ENCODE measurements at places on chromosomes 3 and 15. TPM values are rescaled to one million over a fixed set of nuclear protein-coding genes. Genes with fewer than 3 reads are reported as not detected.

DNA sequence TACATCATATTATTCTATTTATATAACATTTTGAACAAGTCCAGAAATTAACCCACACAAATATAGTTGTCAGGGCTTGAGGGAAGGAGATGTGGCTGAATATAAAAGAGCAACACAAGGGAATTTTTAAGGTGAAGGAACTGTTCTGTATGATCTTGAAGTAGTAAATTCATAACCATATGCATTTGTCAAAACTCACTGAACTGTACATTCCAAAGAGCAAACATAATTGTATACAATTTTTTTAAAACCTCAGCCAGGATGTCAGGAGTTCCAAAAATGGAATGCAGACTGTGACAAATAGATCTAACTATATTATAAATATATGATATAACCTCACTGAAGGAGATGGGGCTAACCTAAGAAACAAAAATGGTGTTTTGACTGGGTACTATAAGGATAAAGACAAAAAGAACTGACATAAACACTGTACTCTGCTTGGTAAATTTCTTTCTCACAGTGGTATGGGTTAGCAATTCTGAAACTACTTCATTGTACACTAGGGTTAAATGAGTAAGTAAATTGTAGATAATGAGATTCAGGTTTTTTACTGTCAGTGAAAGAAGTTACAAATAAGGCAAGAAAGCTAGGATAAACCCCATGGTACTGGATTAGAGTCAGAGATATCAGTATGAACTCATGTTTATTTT, 14.4 kb downstream of the GOLGB1 start:
- DNase-seq, result no peak
- H3K4me3 ChIP-seq, result no peak overlapping the region
- peaks cover 19% of the 10 kb centered on the region for H3K4me1 ChIP-seq
- no peaks in the 10 kb centered on the region for H3K27me3 ChIP-seq
- no peaks in the 10 kb centered on the region for H3K36me3 ChIP-seq

DNA sequence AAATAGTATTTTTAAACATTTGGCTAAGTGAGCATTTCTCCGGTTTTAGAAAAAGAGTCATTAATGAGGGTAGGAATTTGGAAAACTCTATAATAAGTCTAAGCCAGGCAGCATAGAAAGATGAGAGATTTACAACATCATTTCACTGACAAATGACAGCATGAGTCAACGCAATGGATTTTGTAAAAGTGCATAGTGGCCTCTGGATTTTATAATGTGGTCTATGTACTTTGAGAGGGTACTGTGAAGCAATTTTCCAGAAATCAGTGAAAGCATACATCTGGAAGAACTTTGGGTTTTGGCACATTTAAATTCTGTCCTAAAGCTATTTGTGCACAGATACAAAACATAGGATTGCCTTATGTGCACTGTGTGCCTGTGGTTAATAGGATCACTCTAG, 130.8 kb upstream of the CCNL1 start:
- peak; percentile 78 for DNase-seq
- H3K27ac ChIP-seq, result no peak overlapping the region
- no peaks in the 10 kb centered on the region for H3K27me3 ChIP-seq
- no peaks in the 10 kb centered on the region for H3K36me3 ChIP-seq
- peaks cover 15% of the 10 kb centered on the region for H3K4me1 ChIP-seq
- H3K4me3 ChIP-seq, result no peak overlapping the region

DNA sequence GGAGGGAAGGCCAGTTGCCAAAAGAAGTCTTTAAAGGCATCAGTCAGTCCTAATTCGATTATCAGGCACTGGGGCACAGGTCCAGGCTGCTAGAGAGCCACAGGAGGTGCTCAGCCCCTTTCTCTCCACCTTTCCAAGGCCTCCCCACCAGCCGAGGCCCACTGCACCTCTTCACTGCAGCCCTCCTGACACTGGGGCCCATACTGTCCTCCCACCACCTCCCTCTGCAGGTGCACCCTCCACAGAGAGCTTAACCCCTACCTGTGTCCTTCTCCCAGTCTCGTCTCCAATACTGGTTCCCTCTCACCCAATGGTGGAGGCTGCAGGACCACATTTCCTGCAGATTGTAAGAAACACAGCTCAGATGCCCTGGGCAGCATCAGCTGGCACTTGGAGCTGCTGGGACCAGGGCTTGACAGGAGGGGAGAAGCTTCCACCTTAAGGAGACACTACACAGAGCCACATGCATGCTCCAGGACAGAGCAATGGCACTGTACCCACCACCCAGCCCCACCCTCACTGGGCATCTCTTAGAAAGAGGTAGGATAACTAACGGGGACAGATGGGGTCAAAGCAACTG, 81.6 kb upstream of the PRR20G start:
- no peaks in the 10 kb centered on the region for H3K36me3 ChIP-seq
- H3K27ac ChIP-seq, result no peak overlapping the region
- DNase-seq, result no peak
- no peak overlapping the region for H3K4me3 ChIP-seq

- H3K4me3 ChIP-seq, result no peak overlapping the region
- DNase-seq, result no peak
- H3K36me3 ChIP-seq, result no peaks in the 10 kb centered on the region
- no peak overlapping the region for H3K27ac ChIP-seq
Observed at GRCh38 chr3:195866686-195867511, 41.5 kb downstream of the TNK2 start.

- H3K4me1 ChIP-seq, result no peaks in the 10 kb centered on the region
- no peak for DNase-seq
- H3K27ac ChIP-seq, result no peak overlapping the region
- H3K27me3 ChIP-seq, result no peaks in the 10 kb centered on the region
- H3K4me3 ChIP-seq, result no peak overlapping the region
Observed at GRCh38 chr3:172816281-172816680, 65.8 kb downstream of the ECT2 start.

DNA sequence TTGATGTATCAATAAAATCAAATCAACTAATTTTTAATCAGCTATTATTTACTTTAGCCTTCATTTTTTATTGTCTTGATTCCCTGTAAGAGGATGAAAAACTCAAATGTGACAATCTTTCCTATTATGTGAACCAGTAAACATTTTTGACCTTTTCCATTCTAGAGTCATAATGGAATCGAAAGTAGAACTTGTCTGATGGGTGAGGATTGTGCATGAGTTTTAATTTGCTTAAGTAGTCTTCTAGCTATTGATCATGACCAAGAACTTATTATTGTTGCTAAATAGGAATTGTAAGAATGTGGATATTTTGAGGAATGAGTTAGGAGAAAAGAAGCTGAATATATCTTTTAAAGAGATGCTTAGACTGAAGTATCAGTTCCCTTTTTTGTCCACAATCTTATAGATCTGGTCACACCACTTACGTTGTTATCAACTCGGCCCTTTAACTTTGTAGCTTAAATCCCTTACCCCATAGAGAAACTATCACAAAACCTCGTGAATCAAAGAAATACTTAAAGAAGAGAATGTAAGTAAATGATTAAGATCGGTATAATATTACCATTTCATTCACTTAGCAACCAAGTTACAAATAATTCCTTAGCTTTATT, 147.3 kb downstream of the TP63 start:
- no peak overlapping the region for H3K4me3 ChIP-seq
- no peak for DNase-seq
- no peaks in the 10 kb centered on the region for H3K27me3 ChIP-seq
- H3K4me1 ChIP-seq, result peaks cover 2% of the 10 kb centered on the region
- no peak overlapping the region for H3K27ac ChIP-seq
- no peaks in the 10 kb centered on the region for H3K36me3 ChIP-seq

DNA sequence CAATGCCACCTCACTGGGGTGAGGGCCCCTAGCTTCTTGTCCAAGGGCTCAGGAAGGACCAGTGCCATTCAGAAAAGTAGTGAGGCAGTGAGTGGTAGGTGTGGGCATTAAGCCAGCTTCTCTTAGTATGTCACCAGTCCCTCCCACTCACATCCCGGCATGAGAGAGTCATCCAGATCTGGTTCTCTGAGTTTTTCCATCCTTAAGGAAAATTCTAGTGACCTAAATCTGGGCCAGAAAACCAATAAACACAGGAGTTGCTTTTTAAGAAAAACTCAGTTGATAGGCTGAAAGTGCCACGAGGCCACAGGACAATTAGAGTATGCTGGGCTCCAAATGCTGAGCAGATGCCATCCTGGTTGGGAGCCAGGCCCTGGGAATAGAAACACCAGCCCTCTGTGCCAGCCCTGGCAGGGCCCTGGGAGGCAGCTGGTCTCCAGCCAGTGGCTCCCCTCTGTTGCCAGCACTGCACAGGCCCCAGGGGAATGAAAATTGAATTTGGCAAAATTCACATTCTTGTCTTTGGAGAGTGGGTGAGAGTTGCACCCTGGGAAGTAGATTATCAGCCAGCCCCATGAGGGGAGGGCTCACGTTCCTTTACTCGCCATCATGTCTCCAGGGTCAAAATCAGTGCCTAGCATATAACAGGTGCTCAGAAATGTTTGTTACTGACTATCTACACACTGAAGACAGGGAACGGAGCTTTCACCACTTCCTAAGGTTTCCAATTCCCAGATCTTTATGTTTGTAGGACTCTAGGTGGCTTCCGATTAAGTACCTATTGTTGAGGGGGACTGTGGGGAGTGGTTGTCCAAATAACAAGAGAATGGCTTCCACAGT, 52.8 kb downstream of the FAM43A start:
- H3K4me3 ChIP-seq, result no peak overlapping the region
- no peak overlapping the region for H3K27ac ChIP-seq
- DNase-seq, result peak; percentile 77
- H3K27me3 ChIP-seq, result peaks cover 13% of the 10 kb centered on the region
- no peaks in the 10 kb centered on the region for H3K36me3 ChIP-seq

The RGMA gene
- total RNA-seq, result 6.2 TPM

GRCh38 chr3:71583566-71584393, at the start of gene FOXP1:
Gene FOXP1, minus strand, starts transcription at chr3:71583728. Its CDS starts 385,347 bp downstream, at chr3:71198381.
- peak; percentile 51 for DNase-seq
- H3K4me1 ChIP-seq, result peaks cover 35% of the 10 kb centered on the region
- peak within 1 kb of the TSS; percentile 86 for H3K4me3 ChIP-seq
- peak within 1 kb of the TSS; percentile 96 for H3K27ac ChIP-seq
- no peaks in the 10 kb centered on the region for H3K36me3 ChIP-seq

The CD80 gene
- not detected for total RNA-seq

All from astrocyte (in vitro differentiated cells and primary cell).